Esophagus squamous epithelium (tissue), 5 donors: ENCODE measurements at places on chromosomes 11 and 22.

- no peak for DNase-seq
These were observed 53.6 kb upstream of the GRIK4 start for GRCh38 chr11:120457996-120458395.

GRCh38 chr11:15577519-15577918, 462.8 kb downstream of the INSC start:
- no peak for DNase-seq

DNA sequence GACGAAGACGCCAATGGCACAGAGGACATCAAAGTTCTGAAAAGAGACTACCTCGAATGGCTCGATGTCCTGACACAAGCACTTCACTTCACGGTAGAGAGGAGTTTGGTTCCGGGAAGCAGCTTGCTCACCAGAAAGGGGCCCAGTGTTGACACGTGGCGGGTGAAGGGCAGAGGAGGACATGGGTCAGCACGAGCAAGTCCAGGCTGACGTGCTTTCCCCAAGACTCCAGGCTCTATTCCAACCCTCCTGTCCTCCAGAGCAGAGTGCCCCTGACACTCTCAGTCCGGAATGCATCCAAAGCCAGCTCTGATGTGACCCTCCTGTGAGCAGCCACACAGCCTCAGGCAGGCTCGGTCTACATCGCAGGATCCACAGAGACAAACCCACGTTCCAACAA, 77.5 kb upstream of the BID start:
- DNase-seq: no peak

DNA sequence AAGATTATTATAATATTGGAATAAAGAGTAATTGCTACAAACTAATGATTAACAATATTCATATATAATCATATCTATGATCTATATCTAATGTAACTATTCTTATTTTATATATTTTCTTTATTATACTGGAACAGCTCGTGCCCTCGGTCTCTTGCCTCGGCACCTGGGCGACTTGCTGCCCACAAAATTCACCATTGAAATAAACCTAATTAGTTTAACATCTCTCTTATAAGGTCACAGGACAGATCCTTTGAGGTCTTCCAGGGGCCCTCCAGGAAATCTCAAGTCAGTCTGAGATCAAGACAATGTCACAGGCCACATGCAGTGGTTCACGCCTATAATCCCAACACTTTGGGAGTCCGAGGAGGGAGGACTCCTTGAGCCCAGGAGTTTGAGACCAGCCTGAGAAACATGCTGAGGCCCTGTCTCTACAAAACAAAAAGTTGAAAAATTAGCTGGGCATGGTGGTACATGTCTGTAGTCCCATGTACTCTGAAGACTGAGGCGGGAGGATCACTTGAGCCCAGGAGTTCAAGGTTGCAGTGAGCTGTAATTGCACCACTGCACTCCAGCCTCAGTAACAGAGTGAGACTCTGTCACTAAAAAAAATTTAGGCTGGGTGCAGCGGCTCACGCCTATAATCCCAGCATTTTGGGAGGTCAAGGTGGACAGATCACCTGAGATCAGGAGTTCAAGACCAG, 6.6 kb upstream of the TXNRD2 start:
- DNase-seq: no peak

- no peak for DNase-seq
These were observed 45.4 kb downstream of the GAB2 start for GRCh38 chr11:78372114-78372768.

- DNase-seq: no peak
These were observed 31.1 kb downstream of the DKK3 start for GRCh38 chr11:11977206-11977938.

DNA sequence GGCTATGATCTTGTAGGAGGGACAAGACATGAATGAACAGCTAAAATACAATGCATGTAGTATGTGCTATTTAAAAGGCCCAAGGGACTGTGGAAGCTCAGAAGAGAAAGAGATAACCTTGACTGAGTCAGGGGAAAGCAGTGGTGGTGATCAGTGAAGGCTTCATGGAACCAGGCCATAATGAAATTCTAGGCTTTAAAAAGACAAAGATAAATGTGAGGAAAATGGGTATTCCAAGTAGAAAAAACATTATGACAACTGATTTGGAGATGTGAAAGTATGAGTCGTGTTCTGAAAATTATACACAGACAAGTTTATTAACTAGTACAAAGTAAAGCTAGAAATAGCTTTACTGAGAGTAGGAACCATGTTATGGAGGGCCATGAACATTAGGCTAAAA, 189.8 kb downstream of the SOX6 start:
- DNase-seq: no peak

DNA sequence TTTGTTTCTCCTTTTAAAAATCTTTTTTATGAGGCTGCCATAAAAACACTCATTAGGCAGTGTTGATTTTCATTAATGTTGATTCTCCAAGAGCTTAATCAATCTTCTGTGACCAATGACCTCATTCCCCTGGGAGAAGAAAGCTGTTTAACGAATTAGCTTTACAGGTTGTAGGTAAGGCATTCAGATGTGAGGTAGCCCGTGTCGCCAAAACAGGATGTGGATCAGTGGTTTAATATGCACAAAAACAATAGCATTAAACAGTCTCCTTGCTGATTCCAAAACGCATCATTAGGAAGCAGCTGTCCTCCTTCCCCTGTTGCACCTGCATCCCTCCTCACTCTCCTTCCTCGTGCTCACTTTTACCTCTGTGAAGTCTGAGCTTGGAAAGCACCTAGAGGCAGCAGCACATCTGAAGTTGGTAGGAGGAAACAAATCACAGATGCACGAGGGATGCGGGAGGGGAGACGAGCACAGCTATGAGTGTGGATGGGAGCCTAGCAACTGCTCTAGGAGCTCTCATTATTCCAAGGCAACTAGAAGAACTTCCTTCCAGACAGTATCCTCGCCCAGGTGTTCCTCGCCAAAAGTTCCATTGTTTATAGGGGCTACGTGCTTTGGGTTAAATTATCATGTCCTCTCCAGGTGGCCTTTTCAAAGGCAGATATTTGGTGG, 179.4 kb upstream of the SNX19 start:
- DNase-seq: no peak

- no peak for DNase-seq
These were observed 65.2 kb downstream of the PDE2A start for GRCh38 chr11:72609045-72609444.

- no peak for DNase-seq
These were observed 17.2 kb downstream of the PARVA start for GRCh38 chr11:12394601-12395000.

DNA sequence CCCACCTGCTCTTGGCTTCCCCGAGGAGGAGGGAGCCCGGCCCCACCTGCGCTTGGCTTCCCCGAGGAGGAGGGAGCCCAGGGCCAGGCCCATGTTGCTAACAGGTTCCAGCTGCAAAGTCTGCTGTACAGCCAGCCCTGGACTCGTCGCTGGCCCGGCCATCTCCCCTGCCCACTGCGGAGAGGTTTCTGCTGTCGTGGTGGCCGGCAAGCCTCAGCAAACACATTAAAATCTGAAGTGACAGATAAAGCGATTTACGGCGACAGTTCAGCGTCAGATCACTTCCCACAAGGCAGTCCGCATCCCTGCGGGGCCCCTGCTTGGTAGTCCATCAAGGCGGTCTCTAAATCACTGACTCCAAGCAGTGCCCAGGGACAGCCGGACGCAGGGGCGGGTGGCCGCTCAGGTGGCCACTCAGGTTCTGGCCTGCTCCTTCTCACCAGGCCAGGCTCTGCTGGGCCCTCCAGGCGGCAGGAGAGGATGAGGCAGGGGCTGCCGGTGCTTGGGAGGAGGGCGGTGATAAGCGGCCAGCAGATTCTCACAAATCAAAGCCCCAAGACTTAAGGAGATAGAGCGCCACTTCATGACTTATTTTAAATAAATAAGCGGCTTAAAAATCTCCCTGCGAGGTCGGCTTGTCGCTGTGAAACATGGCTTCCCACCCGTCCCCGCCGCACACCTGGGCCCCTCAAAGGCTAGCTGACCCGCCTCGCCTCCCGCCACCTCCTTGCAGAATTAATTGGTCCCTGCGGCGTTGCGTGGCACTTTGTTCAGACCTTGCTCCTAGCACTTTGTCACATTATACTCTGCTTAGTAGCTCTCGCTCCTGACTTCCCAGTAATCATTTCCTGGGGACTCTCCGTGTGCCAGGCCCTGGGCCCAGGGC, 21.1 kb downstream of the MACROD1 start:
- no peak for DNase-seq

GRCh38 chr11:122102426-122102825, 13.6 kb downstream of the BLID start:
- no peak for DNase-seq

DNA sequence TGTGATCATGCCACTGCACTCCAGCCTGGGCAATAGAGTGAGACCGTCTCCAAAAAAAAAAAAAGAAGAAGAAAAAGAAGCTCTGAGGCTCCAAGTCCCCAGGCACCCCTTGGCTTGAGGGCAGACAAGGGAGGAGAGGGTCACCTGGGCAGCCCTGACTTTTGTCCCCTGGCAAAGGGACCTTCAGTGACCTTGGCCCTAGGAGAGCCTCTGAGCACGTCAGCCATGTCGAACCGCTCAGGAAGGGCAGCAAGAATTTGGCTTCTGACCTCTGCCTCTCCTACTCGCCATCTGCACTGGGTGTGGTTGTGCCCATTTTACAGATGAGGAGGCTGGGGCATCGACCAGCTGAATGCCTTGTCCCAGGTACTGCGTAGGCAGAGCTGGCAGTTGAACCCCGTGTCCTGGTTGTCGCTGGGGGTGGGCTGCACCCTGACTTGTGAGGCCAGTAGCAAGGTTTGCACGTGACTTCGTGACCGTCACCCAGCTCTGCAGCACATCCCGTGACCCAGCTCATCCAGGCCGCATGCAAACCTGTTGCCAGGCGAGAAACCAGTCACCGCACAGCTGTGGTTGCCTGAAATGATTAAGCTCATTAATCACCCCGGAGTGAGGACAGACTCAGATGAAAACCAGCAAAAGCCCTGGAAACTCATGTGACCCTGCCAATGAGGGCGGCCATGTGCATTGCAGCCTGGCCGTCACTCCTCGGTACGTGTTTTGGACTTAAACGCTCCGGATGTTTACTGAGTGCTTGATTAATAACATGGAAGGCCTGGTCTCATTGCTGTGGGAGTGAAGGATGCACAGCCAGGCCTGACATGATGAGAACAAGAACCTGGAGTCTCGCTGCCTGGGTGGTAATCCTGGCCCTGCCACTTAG, 47.7 kb upstream of the PPP6R3 start:
- DNase-seq: no peak
